Stimulated activated CD4-positive, alpha-beta T cell treated with anti-CD3 and anti-CD28 coated beads, Interleukin-15, amount 100 ng/mL, for 24 hours (primary cell): ENCODE measurements at places on chromosomes 16 and 17.

- no peak for DNase-seq
These were observed 90.9 kb downstream of the CCDC182 start for GRCh38 chr17:57654040-57654775.

DNA sequence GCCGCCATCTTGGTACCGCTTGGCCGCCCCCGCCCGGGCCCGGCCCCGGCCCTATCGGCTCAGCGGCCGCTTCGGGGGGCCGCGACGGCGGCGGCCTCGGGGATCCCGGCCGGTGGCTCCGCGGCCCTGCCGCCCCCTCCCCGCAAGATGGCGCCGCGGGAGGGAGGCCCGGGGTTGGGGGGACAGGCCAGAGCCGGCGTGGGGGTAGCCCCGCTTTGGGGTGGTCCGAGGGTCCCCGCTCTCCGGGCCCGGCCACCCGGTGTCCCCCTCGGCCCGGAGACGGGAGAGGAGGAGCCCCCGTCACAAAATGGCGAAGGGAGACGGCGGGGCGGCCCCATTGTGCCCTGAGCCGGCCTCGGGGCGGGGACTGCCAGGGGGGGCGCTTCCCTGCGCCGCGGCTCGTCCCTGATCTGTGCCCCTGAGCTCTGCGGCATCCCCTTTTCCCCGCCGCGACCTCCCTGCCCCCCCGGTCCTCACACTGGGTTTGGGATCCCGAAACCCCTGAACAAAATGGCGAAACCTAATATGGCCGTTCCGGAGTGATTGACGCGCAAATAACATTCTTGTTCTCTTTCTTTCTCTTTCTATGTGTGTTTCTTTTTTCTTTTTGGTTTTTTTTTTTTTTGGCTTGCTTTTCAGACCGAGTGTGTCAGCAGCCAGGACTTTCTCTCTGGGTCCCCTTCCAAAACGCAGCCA, 986 bp downstream of the HAPSTR1 start:
- peak; percentile 68 for DNase-seq

GRCh38 chr17:68868708-68869107, 86.5 kb downstream of the ABCA8 start:
- DNase-seq, result no peak

DNA sequence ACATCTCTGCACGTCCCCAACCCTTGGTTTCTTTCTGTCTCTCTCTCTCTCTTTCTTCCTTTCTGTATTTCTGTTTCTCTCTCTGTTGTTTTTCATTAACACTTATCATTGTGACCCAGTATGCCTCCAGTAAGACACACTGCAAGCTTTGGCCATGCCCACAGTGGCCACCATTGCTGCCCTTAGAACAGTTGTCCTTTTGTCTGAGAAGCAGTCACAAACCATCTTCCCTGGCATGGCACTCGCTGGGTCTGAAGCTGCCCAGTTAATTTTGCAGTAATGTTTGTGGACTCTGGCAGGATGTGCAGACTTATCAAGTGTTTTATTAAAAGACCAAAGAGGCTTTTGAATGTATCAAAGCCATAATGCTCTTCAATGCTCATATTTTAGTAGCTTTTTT, 146.9 kb downstream of the MSI2 start:
- DNase-seq, result no peak

DNA sequence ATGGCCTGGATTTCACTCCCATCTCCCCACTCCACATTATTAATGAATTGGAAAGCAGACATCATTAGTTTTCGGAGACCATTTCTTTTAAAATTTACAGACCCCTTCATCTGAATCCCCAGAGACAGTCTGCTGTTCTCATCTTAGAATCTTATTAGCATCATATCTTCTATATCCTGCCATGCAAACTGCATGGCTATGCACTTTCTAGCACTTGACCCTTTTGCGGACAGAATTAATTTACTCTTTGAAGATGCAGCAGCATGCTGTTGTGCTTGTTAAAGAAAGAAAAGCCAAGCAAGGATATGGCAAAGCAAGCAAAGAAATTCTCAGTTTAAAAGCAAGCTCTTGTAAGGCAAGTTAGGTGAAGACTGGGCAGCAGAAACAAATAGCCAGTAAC, 201.2 kb upstream of the PMFBP1 start:
- DNase-seq, result no peak

DNA sequence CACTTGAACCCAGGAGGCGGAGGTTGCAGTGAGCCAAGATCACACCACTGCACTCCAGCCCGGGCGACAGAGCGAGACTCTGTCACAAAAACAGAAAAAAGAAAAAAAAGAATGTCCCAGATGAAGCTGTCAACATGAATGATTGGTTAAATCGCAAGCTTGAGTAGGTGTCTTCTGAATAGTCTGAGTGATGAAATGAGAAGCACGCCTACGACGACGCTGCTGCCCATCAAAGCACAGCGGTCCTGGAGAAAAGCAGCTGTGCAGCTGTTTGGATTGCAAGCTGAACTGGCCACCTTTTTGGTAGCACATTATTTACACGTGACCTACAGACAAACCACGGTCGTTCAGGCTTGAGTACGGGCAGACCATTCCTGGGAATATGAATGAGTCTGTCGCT, 12.5 kb downstream of the ADCY9 start:
- DNase-seq, result no peak

- no peak for DNase-seq
These were observed 87.5 kb upstream of the DNAH17 start for GRCh38 chr17:78664476-78665386.

GRCh38 chr17:57397402-57397801, 141.1 kb downstream of the MSI2 start:
- DNase-seq, result no peak

DNA sequence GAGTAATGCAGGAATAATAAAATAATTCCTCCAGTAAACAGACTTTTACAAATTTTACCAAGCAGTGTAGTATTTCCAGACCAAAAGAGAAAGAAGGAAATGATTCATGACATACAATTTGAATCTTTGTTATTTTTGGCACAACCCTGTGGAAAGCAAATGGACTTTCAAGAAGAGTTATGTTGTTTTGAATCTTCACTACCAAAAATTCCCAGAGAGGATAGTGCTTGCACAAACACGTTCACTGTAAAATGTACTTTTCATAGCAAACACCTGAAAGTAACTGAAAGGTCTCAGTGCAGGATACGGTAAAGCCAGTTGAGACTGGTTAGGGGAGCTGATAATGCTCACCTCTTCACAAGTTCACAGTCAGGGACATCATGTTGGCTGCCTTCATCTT, 107.1 kb downstream of the USP22 start:
- no peak for DNase-seq

- peak; percentile 63 for DNase-seq
These were observed 482.6 kb downstream of the NPIPA7 start for GRCh38 chr16:16861546-16861945.

GRCh38 chr17:58480090-58480489, 8.1 kb downstream of the HSF5 start:
- no peak for DNase-seq

DNA sequence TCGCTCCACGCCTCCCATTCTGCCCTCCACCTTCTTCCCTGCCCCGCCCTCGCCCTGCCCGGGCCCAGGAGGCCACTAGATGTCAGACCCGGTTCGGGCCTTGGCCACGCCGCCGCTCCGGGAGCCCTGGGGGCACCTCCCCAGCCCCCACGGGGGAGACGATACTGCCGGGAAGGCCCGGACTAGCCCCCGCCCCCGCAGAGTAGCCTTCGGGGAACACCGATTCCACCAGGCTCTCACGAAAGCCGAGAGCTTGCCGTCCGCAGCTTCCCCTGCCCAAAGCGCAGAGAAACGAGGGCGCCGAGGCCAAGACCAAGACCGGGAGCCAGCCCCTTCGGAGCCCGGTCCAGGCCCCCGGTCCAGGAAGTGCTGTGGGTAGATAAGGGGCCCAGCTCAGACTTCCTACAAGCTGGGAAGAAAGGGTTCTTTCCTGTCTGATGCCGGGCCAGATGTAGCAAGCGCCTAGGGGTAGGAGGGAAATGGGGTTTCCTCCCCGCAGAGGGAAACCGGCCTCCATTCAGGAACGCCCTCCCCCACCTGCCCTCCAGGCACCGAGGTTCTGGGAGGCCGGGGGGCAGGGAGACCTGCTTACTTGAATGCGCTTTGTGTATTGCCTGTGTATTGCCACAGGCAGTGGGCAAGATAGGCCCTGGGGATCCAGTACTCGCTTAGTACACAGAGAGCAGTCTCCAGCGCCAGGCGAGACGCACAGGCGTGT, 806 bp upstream of the CYB561 start:
- peak; percentile 67 for DNase-seq

DNA sequence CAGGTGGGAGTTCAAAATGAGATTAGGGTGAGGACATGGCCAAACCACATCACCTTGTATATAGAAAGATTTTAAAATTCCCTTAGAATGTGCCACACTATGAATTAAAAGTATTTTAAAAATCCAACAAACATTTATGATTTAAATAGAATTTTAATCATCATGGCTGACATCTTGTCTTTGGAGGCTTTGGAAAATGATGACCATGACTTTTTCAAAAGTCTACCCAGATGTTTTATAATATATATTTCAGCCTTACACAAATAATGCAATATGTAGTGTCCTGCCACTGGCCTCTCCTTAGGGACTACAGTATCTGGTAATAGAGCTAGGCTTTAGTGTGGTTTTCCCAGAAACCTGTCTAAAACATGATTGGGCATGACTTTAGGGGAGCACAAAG, 1353.4 kb upstream of the GOT2 start:
- DNase-seq, result no peak

DNA sequence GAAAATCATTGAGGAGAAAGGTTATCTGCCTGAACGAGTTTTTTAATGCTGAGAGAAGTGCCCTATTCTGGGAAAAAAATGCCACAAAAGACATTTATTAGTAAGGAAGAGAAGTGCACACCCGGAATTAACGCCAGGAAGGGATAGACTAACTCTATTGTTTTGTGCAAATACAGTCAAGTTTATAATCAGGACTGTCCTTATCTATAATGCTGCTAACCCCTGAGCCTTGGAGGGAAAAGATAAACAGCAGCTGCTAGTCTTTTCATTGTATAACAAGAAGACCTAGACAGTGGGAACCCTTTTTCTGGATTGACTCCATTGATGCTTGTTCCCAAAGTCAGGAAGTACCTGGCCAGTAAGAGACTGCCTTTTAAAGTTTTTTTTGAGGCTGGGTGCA, 26.5 kb downstream of the BCAS3 start:
- DNase-seq, result no peak

DNA sequence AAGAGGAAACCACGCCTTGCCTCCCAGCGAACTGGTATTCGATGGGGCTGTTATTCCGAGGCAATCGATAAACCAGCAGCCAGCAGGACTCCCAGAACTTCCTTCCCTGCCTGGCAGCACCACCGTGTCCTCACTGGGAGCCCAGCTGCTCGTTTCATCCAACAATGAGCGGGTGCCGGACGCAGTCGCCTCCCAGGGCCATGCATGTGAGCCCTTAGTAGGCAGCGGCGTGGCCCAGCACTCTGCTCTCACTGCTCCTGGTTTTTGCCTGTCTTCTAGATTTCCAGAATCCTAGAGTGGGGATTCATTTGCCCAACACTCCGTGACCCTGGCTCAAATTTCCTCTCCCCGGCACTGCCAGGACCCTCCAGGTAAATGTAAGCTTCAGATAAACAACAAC, 29.1 kb upstream of the RASD1 start:
- DNase-seq, result no peak
